Esophagus squamous epithelium (tissue), 5 donors: ENCODE measurements at places on chromosomes 2 and 18.

GRCh38 chr2:130818809-130819208 is 17.9 kb upstream of the ARHGEF4 start:
- DNase-seq, result no peak

- DNase-seq, result no peak
These were observed 12.6 kb downstream of the ZNF804A start for GRCh38 chr2:184610891-184611290.

DNA sequence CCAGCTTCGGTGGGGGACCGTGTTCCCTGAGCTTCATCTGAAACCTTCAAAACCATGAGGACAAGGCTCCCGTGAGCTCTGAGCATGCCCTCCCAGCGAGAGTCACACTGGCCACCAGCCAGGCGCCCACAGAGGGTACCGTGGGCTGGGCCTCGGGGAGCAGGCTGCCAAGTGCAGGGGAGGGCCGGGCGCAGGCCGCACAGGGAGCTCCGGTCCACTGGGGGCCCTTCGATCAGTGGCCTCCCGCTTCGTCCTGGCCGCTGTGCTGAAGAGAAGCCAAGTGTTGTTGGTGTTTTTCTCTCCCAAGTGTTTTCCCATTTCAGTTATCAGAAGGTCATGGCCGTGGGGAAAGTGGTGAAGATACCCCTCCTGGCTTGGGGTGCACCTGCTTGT is 144.4 kb downstream of the PTGR3 start:
- no peak for DNase-seq

DNA sequence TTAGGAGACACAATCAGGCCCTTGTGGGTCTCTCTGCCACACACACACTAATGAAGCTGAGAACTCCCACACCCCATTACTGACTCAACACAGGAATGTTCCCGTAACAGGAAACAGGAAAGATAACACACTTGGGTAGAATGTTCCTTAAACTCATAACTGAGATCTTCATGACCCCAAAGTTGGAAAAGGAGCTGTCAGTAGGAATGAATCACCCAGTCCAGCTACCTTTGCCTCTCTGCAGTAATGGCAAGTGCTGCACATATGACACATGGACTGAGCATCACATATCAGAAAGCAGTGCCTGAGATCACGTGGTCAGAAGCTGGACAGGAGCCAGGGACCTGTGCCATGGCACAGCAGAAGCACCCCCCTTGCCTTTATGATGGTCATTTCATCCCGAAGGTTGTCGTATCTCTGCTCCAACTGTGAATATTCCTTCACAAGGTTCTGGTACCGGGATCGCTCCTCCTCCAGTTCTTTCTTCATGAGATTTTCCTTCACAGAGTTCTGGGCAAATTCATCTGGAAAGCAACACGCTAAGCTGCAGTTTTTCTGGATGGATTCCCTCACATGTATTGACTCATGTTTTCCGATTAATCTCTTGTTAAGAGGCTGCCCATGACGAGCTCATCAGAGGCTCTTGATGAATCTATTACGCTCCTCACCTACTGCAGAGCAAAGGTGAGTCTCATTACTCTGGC is 65.4 kb upstream of the ACAA2 start:
- no peak for DNase-seq

- no peak for DNase-seq
These were observed 304.8 kb downstream of the PDE11A start for GRCh38 chr2:177767768-177768167.

- DNase-seq, result no peak
These were observed 79.8 kb upstream of the SPATS2L start for GRCh38 chr2:200226451-200227426.

GRCh38 chr2:11058129-11058528 is 97.1 kb upstream of the SLC66A3 start:
- no peak for DNase-seq

- DNase-seq, result no peak
These were observed 10.6 kb upstream of the ANXA4 start for GRCh38 chr2:69731147-69731970.

DNA sequence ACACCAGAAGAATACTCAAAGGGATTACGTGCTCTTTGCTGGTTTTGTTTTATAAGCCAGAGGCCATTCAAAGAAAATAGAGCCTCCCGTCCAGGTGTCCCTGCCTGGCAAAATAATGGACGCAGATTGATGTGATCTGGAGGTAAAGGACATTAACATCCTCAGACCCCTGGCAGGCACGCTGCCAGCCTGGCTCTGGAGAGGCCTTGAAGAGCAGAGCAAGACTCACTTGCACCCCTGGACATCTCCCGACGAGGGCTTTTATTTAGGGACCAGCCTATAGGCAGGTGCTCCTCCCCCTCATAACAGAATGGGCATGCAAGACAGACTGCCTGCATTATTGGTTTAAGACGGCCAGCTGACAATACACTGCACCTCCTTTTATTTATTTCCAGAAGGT is 291.3 kb downstream of the BCL11A start:
- DNase-seq, result no peak

- DNase-seq, result no peak
These were observed 564 bp downstream of the TRABD2A start for GRCh38 chr2:84880395-84880644.

DNA sequence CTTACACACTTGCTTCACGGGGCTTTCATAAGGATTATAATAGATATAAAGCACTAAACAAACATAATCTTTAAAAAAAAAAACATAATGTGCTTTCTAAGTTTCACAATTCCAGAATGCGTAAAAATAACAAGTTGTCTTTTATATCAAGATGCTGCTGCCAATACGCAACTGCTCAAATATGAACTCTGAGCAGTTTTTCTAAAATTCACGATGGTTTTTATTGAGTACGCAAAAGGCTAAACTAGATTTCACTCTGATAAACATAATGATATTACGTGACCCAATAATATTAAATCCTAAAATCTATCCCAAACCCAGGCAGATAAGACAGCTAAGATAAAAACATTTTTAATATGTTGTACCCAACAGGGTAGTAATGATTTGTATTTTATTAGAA is 24.6 kb upstream of the MAT2A start:
- no peak for DNase-seq

DNA sequence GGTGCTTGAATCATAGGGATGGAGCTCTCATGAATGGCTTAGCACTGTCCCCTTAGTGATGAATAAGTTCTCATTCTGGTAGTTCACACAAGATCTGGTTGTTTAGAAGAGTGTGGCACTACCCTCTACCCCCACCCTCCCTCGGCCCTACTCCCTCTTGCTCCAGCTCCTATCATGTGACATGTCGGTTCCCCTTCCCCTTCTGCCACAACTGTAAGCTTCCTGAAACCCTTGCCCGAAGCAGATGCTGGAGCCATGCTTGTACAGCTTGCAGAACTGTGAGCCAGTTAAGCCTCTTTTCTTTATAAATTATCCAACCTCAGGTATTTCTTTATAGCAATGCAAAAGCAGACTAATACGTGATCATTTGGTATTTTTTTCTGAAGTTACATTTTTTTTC is 1012.6 kb downstream of the BCL11A start:
- DNase-seq, result no peak

GRCh38 chr2:44456946-44457345 is 95.2 kb downstream of the CAMKMT start:
- no peak for DNase-seq

GRCh38 chr2:49226360-49226759 is 72.0 kb upstream of the FSHR start:
- DNase-seq, result no peak

DNA sequence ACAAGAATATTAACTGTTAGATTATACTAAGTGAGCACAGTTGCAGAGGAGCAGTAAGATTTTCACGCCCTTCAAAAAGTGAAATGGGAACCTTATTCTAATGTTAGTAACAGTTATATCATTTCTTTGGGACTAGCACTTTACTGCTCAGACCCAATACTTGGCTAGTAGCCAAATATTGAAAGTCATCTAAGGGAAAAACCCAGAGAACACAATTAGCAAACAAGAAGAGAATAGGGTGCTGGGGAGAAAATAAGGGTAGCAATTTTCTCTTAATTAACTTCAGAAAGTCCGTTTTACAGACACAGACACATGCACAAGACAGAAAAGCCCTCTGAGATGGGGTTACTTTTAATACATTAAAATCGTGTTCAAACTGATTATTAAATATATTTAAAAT is 71.8 kb downstream of the ID2 start:
- no peak for DNase-seq

GRCh38 chr2:169462896-169463695 is 16.2 kb upstream of the BBS5 start:
- DNase-seq, result no peak

- DNase-seq, result no peak
These were observed 159.8 kb upstream of the PIEZO2 start for GRCh38 chr18:11309172-11309571.

DNA sequence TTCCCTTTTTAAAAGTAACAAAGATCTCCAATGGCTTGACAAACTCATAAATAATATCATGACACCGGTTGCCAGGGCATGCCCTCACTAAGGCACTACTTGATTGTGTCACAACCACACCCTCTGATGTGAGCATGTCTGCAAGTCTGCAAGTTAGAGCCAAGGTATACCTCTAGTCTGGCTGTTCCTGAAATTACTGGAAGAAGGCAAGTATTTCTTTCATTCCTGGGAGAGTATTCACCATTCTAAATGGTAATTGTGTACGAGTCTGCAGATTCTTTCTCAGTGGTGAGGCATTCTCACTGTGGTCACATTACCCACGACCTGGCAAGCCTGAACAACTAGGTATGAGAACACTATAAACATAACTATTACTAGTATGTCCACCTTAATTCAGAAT is 25.7 kb upstream of the RNU4ATAC start:
- no peak for DNase-seq

GRCh38 chr2:220280736-220281135 is 653.3 kb downstream of the SLC4A3 start:
- DNase-seq, result no peak

GRCh38 chr18:34866739-34867138 is 156.6 kb downstream of the DTNA start:
- DNase-seq, result no peak

GRCh38 chr2:225282858-225283710 is 116.4 kb upstream of the NYAP2 start:
- DNase-seq, result no peak
